Activated naive CD4-positive, alpha-beta T cell treated with anti-CD3 and anti-CD28 coated beads for 36 hours (primary cell): ENCODE measurements at places on chromosomes 16 and 17.

DNA sequence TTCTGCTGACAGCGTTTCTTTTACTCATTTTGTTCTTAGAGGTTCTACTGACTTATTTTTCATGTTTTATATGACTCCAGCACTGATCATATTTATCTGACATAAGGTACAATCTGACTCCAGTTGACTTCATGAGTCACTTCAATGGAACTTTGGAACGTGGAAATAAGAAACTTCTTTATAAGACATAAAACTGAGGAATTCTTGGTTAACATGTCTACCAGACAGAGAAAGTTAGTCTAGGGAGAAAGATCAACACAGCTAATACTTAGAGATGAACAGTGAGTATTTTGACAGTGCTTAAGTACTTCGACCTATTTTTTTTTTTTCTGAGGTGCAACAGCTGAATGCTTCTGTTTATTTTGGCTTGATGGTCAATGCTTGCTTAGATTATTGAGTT lies 679.5 kb downstream of the KCNJ2 start:
- no peak for DNase-seq

GRCh38 chr17:8160224-8160577 lies 2.5 kb downstream of the VAMP2 start:
- no peak for DNase-seq

GRCh38 chr17:80187090-80187489 lies 17.3 kb downstream of the CARD14 start:
- DNase-seq, result no peak

DNA sequence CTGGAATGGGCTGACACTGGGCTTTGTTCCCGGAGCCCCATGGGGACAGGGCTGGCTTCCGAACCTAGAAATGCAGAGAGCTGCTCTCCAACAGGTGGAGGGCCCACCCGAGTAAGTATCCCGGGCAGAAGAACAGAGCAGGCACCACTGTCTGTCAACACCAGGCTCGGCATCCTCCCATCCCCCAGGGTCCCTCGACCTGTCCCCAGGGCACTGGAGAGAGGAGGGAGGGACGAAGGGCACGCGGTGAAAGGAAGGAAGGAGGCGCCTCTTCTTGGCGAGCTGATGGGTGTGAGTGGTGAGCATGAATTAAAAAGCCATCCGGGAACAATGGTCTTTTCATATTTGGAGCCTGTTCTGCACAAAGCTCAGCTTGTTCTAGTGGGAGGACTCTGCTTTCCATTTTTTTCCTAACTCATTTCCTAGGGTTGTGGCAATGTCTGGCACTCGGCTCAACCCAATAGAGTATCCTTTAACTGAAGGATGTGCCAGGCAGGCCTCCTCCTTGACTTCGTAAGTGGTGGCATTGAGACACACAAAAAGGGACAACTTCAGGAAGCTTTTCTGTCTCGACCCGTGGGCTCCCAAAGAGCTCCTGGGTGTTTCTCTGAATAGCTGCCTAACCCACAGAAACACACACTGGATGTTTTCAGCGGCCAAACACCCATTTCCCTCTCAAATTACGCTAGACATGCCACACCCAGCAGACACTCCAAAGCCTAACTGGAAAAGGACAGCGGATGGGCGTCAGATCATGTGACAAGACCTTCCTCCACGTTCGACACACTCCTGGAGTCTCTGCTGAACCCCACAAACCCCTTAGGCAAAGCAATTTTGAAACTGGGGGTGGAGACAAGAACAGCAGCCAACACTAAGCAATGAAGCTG lies 47.7 kb downstream of the ZFHX3 start:
- DNase-seq, result no peak

DNA sequence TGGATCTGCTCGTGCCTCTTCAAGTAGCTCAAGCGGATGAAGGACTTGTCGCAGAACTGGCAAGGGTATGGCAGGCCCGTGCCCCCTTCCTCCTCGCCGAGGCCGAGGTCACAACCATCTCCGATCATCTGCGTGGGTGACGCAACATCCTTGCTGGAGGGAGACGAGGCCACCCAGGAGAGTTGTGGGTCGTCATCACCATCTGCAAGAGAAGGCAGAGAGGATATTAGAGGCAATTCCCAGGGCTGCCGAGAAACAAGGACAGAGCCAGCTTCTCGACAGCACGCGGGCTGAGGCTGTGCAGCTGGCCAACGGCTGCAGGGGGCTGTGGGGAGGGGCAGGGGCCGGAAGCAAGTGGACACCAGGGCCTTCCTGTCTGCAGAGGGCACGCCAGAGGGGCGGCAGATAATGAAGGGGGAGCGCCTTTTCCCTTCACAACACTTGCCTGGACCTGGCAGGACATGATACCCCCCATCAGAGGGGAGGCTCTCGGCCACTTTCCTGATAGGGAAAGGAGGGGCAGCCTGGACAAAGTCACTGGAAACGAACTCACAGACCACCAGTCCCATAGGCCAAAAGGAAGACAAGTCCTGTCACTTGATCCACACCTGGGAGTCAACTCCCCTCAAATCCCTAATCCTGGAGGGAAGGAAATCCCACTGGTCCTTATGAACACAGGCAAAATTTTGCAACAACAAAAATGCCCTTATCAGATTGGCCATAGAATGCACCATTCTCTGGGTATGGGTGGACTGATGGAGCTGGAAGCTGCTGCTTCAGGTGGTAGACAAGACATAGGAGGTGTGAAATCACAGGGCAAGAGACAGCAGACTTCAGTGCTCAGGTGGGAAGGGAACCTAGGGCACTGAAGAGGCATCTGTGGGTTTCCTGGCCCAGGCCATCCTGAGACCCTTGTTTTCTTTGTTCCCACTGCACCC lies 217.0 kb downstream of the ZNF423 start:
- DNase-seq, result no peak
